ENCODE measurements at places on chromosomes 12 and 14. TPM values are rescaled to one million over a fixed set of nuclear protein-coding genes. Genes with fewer than 3 reads are reported as not detected.

Gene CCDC38
- total RNA-seq, result 0.49 TPM

Gene FAM181A
- not detected for total RNA-seq

Gene STAC3
- 0.93 TPM for total RNA-seq

Gene RFLNA
- not detected for total RNA-seq

Gene WNT1
- total RNA-seq, result not detected

- no peak for DNase-seq
These were observed 100.7 kb downstream of the ELK3 start for GRCh38 chr12:96294831-96295230.

DNA sequence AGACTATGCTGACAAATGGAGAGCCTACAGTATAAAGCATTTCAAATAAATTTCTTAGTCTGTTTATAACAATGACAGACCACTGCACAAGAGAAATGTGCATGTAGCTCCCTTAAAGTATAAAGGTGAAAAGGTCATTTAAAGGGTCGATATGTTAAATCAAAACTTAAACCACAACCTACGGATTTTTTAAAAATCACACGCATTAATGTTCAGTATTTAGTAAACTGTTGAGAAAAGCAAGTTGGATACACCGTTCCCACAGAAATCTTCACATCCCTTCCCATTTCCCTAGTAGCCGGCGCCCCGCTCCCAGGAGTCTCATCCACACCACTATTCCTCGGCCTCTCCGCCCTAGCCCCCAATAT is 614 bp downstream of the FKBP3 start:
- no peak for DNase-seq

GRCh38 chr12:56146492-56147460 is 5.6 kb upstream of the MYL6B start:
- no peak for DNase-seq

DNA sequence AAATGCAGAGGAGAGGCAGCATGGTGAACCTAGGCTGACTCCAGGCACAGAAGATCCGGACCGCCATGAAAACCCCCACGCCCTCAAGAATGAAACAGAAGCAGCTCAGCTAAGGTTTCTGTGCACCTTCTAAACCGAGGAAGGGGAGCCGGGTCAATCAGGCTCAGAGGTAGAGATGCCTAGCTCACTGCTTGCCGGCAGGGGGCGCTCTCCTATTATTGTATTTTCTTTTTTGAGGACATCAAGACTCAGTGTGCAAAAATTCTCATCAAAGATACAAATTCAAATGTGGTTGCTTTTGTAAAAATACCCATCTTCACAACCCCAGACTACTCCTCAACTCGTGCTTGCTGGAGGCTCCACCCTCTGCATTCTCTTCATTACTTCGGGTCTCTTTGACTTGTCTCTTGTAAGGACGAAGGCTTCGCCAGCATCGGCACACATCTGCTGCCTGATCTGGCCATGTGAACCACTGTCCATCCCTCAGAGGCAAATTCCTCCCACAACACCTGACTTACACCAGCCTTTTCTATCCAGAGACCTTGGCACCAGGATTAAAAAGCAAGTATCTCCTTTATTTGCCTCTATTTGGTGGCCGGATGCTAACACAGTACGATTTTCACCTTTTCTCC is 33.4 kb upstream of the RNASE3 start:
- peak; percentile 87 for DNase-seq

DNA sequence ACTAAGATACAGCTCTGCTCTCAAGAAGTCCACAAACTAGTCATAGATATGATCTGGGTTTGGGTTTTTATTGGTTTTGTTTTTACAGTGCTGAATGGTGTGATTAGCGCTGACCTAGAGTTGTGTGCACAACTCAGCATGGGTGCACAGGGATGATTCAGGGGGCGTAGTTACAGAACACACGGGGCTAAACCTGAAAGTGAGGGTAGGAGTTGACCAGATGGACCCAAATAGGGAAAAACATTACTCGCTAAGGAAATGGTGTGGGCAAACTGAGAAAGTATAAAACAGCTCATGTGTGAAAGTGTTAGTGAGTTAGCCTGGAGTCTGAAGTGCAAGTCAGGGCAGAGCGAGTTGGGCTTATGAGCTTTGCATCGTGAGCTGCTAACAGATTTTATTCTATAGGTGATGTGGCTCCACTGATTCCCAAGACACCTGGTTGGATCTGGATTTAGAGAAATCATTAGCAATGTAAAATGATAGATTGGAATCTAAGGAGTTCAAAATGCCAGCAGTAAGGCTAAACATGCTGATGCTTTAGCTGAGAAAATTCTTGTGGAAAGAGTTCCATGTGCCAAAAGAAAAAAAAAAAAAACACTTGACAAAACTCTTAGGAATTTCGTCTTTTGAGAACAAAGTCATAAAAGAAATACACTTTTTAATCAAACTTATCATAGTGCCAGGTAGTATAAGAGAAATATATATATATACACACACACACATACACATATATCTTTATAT is 134.9 kb downstream of the SLC5A8 start:
- no peak for DNase-seq

DNA sequence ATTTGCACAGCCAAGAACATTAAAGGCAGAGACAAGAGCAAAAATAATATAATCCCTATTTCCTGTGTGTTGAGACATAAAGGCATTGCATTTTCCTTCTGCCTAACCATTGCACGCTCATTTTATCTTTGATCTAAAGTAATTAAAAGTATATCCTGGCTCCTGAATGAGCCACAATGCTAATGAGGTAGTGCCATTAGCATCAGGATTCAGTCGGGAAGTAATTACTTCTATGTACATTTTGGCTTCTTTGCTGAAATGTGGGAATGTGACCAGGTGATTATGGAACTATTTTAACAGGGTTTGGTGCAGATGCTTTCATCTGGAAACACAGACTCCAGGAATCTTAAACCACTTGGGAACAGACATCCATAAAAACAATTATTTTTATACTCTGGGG is 77.4 kb downstream of the TMTC1 start:
- DNase-seq, result no peak

DNA sequence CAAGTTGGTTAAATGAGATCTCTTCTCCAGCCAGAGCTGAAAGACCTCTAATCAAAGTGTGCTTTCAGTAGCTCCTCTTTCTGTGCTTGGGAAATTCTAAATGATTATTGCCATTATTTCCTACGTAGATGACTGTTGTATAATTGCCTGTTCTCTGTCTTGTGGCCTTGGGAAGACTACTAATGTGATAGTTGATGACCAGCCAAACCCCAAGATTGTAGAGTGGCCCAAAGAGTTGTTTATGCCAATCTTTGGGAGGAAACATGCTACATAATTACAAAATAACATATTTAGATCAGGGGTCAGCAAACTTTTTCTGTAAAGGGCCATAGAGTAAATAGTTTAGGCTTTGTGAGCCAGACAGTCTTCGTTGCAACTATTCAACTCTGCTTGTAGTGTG is 135.1 kb upstream of the DIO2 start:
- no peak for DNase-seq

DNA sequence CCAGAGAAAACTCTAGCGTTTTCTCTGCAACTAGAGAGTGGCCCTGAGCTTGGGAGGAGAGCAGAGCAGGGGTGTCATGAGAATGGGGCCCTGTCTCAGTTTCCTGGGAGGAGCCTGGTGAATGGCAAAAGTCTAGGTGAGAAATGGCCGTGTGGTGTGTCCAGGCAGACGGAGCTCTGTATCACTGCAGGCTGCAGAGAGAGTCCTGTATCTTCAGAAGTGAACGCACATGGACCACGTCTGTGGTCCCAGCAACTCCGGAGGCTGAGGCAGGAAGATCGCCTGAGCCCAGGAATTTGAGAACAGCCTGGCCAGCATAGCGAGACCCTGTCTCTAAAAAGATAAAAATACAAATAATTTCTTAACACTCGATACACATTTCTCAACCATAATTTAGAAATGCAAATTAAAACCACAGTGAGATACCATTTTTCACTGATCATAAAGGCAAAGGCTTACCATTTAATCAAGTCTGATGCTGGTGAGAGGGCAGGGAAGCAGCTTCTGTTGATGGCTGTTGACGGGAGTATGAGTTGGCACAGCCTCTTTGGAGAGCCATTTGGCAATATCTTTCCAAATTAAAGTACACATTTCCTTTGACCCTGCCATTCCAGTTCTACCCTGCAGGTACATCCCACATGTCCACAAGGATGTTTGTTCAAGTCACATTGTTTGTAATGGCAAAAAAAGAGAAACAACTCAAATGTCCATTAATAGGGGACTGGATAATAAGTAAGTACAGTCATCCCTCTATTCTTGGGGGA is 51.0 kb downstream of the NFKBIA start:
- no peak for DNase-seq

DNA sequence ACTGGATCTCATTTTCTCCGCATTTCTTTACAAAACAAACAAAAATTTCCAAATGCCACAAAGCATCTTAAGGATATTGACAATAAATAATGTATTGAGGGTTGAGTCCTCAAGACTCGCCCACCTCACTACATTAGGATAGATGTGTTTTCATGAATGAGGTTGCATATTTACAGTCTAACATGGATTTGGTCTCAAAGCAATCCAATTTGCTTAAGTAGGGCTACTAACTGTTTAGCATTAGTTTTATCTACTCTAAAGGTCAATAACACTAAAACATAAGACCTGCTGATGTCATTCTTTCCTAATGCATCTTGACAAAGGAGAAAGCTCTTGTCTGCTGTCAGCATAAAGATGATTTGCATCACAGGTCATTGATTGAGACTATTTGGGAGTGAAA is 82.4 kb downstream of the PTPRR start:
- no peak for DNase-seq

DNA sequence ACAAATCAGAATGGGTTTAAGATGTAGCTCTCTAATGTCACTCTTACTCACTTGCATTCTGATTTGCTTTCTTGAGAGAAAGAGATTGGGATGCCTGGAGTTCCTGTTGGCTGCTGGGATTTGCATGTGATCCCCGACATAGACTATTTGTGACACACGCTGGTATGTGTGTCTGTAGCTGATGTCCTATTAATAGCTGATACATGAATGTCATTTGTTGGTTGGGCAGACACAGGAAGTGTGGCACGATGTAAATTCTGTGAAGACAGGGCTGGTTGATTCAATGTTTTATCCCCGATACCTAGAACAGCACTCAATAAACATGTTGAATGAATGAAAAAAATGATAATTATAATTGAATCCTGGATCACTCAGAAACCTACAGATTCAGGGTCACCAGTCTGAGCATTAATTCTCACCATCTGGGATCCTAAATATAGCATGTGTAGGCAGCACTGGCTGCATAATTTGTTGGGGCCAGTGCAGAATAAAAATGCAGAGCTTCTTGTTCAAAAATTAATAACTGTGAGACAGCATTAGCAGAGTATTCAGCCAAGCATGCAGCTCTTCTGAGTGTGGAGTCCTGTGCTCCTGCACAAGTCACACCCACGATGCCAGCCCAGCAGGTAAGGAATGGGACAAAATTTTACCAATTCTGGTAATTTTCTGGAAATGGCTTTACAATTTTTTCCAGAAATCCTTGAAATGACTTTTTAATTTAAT is 35.5 kb upstream of the SOCS2 start:
- DNase-seq, result no peak
